CD8-positive, alpha-beta memory T cell (primary cell): ENCODE measurements at places on chromosomes 7 and 10. TPM values are rescaled to one million over a fixed set of nuclear protein-coding genes. Genes with fewer than 3 reads are reported as not detected.

Gene PRSS58
- polyA plus RNA-seq: not detected

Gene PRPS1L1
- polyA plus RNA-seq: not detected

Gene C10orf95
- 0.70 TPM for polyA plus RNA-seq

Gene OR2A14
- polyA plus RNA-seq: not detected

Gene ATP5MK
- polyA plus RNA-seq: 553 TPM

Gene FOXL3
- polyA plus RNA-seq: not detected

Gene SLC18A3
- polyA plus RNA-seq: not detected

Gene CUBN
- polyA plus RNA-seq: 0.83 TPM

Gene HTR7
- not detected for polyA plus RNA-seq

Gene TRPV5
- polyA plus RNA-seq: not detected

Gene CDCA7L
- polyA plus RNA-seq: 6.5 TPM

Gene C10orf105
- 0.23 TPM for polyA plus RNA-seq

Gene HOXA4
- polyA plus RNA-seq: 0.20 TPM

Gene HOXA13
- polyA plus RNA-seq: not detected

- DNase-seq: no peak
Measured at GRCh38 chr10:110797416-110797815, 74.3 kb upstream of the PDCD4 start.

DNA sequence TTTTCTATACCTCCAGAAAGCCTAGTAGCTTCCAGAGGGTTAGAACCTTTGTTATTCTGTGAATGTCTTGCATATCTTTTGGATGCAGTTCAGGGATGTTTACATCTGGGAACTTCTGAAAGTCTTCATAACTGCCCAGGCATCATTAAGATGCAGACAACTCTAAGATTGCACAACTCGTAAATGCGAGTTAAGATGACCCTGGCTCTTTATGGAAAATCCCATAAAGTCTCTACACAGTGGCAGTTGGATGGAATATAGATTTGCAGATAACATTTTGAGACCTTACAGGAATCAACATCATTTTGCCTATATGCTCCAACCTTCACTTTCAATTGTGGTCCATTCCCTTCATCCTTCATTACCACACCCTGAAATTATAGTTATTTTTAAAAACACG, 151.7 kb downstream of the CREB5 start:
- DNase-seq: no peak

DNA sequence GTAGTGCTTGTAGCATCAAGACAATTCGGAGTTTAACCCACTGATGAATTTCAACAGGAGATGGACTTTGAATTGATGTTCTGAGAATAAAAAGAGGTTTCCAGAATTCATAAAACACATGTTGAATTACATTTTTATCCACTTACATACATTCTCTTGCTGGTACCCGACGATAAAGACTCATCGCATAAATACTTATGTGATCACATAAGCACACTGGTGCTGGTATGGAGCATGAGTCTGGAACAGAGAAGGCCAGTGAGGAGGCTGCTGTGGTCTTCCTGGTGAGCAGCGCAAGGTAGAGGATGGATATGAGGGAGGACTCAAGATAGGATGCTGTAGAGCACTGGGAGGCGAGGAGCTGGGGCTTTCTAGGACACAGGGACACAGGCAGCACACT, 109.0 kb downstream of the RNF216 start:
- DNase-seq: no peak

- DNase-seq: no peak
Measured at GRCh38 chr10:37488792-37489657, 363.6 kb downstream of the ANKRD30A start.

DNA sequence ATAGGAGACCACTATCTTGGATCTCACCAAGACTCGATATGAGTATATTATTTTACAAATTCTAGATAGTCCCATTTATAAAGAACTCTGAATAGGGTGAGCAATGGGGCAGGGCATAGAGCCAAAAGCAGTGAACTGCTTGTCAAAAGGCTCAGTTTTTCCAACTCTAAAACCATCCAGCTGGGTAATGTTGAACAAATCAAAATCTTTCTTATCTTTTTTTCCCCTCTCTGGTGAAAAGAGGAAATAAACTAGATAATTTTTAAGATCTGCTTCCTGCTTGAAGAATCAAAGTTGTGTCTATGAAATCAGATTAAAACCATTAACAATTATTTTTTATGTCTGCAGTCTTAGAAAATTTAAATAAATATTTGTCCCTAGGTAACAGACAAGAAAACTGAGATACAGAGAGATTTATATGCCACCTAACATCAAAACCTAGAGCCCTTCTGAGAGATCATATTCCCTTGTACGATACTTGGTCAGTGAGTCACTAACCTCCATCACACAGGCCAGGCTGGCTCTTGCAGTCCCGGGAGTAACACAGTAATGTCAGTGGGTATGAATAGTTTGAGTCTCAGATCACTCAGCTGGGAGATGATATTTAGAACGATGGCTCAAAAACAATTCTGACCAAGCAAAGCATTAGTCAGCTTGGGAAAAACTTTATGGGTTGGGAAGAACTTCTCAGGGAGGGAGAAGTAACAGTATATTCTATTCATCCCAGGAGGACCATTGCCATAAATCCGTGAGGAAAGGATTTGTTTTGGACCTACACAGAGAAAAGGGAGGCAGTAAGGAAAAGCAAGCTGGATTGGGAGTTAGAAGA, 178.8 kb downstream of the REEP3 start:
- no peak for DNase-seq

GRCh38 chr10:71075086-71075758, 137.1 kb upstream of the UNC5B start:
- DNase-seq: no peak

DNA sequence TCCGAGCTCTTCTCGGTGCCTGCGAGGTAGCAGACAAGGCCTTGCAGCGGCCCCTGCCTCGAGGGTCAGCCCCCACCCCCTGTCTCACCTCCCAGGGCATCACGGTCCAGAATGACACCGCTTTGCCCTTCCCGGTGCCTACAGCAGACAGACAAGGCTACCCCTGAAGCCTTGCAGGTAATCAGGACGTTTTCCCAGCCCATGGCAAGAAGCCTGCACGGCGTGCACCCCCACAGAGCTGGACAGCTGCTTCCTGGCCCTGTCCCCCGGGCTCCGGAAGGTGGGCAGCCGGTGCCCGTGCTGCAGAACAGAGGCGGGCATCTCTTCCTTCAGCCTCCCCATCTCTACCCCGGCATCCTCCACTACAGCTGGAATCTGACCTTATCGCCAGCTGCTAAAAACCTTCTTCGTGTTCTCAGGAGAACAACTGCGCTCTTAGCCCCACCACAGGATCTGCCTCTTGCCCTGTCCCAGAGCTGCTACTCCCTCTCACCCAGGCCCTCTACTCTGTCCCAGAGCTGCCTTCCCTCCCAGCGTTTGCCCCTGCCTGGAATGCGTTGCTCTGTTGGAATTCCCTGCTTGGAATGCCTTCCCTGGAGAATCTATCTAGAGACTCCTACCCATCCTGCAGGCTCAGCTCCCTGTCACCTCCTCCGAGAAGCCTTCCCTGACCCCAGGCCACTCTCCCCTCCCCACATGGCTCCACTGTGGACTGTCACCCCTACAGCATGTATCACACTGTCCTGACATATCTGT, 4.7 kb downstream of the MYL10 start:
- DNase-seq: no peak

GRCh38 chr10:12341526-12341925, 7.8 kb upstream of the CAMK1D start:
- DNase-seq: no peak

GRCh38 chr10:100124097-100124496, 42.4 kb upstream of the CPN1 start:
- DNase-seq: no peak

- DNase-seq: no peak
Measured at GRCh38 chr10:100372415-100373297, 25.6 kb downstream of the SCD start.

DNA sequence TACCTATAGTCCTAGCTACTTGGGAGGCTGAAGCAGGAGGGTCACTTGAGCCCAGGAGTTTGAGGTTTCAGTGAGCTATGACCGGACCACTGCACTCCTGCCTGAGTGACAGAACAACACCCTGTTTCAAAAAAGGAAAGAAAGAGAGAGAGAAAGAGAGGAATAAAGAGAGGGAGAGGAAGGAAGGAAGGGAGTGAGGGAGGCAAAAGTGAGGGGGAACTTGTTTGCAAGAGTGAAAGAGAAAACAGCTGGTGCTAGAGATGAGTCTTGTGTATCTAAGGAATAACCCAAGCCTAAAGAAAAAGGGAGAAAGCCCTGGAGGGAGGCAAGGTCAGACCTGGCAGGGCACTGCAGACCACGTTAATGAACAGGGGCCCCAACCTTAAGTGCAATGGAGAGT, 4.8 kb upstream of the NT5C2 start:
- no peak for DNase-seq

DNA sequence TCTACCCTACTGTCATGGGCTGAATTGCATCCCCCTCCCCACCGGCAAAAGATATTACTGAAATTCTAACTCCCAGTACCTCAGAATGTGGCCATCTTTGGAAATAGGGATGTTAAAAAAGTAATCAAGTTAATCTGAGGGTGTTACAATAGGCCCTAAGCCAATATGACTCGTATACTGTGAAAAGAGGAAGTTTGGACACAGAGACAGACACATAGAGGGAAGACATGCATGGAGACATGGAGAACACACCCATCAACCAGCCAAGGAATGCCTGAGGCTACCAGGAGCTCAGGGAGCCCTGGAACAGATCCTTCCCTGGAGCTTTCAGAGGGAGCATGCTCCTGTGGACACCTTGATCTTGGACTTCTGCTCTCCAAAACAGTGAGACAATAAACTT, 138.2 kb upstream of the ADO start:
- no peak for DNase-seq

- DNase-seq: peak; percentile 92
Measured at GRCh38 chr7:99142727-99143520, 984 bp downstream of the SMURF1 start.

GRCh38 chr10:107807836-107808235, 643.3 kb upstream of the SORCS1 start:
- DNase-seq: no peak

GRCh38 chr7:99562114-99562784, 3.8 kb downstream of the ZNF655 start:
- no peak for DNase-seq

DNA sequence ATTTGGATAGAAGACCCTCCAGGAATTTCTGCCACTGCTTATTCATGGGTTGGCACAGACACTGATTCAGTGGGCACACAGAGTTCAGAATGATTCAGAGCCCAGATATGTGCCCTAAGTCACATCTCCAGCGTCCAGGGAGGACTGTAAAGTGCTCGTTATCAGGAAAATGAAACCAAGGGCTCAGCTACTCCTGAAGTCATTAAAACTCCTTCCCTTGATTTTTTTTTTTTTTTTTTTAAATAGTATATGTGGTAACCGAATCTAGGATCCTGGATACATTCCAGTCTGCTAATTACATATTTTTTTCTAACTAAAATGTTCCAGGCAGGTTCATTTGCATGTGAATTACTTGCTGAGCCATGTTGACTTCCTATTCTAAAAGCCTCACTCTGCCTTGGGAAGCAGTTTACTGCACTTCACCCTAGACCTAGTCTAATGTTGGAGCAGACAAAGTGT, 34.7 kb downstream of the MET start:
- no peak for DNase-seq

- no peak for DNase-seq
Measured at GRCh38 chr7:120023494-120024167, 249.3 kb upstream of the KCND2 start.

- no peak for DNase-seq
Measured at GRCh38 chr10:61016630-61017029, 72.6 kb upstream of the RHOBTB1 start.

- DNase-seq: no peak
Measured at GRCh38 chr7:149638566-149639320, 134.6 kb downstream of the ZNF467 start.

- no peak for DNase-seq
Measured at GRCh38 chr7:127251036-127251464, 1.7 kb downstream of the GRM8 start.

- DNase-seq: no peak
Measured at GRCh38 chr7:117612637-117613036, 132.8 kb downstream of the CFTR start.

- no peak for DNase-seq
Measured at GRCh38 chr7:378041-378420, 88.1 kb downstream of the FOXL3 start.

DNA sequence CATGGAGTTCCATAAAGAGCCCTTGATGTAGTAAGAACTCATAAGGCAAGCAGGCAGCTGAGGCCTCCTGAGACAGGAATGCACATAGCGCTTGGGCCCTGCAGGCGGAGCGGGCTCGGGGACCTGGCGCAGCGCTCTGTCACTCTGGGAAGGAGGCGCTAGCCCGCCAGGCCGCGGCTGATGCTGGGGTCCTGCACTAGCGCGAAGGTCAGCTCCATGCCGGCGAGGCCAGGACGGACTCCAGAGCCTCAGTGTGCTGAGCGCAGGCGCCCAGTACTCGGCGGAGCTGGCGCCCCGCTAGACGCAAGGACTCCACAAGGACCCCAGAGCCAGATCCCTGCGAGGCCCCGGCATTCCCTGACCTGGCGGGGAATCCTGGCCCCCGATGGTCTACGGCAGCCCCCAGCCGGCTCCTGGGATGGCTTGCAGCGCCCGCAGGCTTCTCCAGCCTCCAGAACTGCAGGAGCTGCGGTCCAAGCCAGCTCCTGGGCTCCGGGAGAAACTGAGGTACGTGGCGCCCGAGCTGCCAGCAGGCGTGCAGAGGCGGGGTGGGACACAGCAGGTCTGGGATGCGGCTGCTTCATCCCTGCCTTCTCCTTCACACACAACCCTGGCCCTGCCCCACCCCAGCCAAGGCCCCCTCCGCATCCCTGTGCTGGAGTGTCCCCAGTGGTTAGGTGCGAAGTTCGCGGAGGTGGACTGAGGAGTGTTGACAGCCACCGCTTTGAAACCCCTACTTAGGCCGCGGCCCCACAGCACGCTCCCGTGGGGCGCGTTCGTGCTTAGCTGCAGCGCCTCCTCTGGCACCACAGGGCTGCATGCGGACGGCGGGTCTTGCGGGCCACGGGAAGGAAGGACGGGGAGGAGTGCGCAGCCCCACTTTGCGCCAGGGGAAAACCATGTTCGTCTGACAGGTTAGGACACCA, 761.5 kb upstream of the POM121L12 start:
- DNase-seq: no peak

- DNase-seq: no peak
Measured at GRCh38 chr10:69061305-69062161, 26.4 kb upstream of the SRGN start.

- DNase-seq: no peak
Measured at GRCh38 chr7:155372782-155373358, 75.2 kb downstream of the INSIG1 start.

- DNase-seq: no peak
Measured at GRCh38 chr7:113763226-113763625, 155.6 kb downstream of the PPP1R3A start.

- no peak for DNase-seq
Measured at GRCh38 chr7:17041324-17041723, 159.5 kb upstream of the AGR3 start.

DNA sequence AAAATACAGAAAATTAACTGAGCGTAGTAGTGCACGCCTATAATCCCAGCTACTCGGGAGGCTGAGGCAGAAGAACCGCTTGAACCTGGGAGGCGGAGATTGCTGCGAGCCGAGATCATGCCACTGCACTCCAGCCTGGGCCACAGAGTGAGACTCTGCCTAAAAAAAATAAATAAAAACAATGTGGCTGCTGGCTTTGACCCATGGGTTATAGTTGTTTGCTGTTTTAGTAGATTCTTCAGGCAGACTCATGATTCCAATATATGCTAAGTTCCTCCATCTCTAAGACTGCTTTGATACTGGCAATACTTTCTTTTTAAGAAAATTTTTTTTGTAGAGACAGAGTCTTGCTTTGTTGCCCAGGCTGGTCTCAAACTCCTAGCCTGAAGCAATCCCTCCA, 8.4 kb downstream of the OLAH start:
- DNase-seq: no peak

- peak; percentile 9 for DNase-seq
Measured at GRCh38 chr10:92914478-92915325, 66.4 kb downstream of the EXOC6 start.
